ENCODE measurements at places on chromosomes 7 and 10.

- DNase-seq, result no peak
Observed at GRCh38 chr7:41037691-41038090, 665.2 kb downstream of the INHBA start.

DNA sequence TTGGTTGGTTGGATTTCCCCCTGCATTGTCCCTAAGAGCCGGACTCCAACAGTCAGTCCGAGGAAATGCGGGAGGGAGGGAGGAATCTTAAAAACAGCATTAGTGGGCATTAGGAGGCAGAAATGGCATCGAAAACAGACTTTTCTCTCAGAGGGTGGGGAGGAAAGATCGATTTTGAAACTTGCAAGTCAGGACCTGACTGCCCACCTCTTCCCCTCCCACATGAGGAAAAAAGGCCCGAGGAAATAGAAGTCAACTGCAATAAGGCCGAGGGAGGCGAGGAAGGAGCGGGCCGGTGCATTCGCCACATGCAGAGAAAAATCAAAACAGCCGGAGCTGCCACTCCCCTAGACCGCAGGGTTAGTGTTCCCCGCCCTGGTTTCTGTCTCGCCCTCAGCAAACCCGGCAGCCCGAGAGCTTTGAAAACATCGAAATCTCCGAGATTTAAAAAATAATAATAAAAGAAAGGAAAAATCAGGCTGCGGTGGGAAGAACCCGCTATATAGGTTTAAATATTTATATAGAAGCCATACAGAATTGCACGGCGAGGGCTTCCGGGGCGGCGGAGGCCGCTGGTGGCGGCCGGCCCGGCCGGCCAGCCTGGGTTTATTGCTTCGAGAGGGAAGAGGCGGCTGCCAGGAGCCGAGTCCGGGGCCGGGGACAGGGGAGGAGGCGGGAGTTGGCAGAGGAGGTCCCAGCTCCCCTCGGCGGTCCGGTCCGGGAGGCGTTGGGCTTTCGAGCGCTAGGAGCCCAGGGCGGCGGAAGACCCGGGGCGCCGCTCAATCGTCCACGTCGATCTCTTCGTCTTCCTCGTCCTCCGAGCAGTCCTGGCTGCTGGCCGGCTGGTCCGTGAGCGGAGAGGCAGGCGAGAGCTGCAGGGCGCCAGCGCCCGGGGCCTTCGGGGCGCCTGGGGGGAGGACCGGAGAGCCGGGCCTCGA is 2.5 kb downstream of the LBX1 start:
- no peak for DNase-seq

- no peak for DNase-seq
Observed at GRCh38 chr7:148967602-148968001, 60.7 kb downstream of the PDIA4 start.

- no peak for DNase-seq
Observed at GRCh38 chr10:110947061-110947595, 27.7 kb downstream of the SHOC2 start.

- no peak for DNase-seq
Observed at GRCh38 chr7:77481615-77482014, 55.5 kb upstream of the PTPN12 start.

- no peak for DNase-seq
Observed at GRCh38 chr10:8407501-8408021, 353.1 kb downstream of the GATA3 start.

DNA sequence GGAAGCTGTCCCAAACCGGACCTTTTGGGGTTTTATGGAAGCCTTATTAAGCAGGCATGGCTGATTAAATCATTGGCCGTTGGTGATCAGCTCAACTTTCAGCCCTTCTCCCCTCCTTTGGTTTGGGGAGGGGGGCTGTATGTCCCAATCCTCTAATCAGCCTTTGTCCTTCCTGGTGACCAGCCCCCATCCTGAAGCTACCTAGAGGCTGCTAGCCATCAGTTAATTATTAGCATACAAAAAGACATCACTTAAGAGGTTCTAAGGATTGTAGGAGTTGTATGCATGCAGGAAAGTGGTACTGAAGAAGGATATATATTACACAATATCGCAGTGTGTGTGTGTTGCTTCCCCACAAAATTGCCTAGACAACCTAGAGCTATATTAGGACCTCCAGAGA is 553.3 kb upstream of the FZD8 start:
- no peak for DNase-seq

DNA sequence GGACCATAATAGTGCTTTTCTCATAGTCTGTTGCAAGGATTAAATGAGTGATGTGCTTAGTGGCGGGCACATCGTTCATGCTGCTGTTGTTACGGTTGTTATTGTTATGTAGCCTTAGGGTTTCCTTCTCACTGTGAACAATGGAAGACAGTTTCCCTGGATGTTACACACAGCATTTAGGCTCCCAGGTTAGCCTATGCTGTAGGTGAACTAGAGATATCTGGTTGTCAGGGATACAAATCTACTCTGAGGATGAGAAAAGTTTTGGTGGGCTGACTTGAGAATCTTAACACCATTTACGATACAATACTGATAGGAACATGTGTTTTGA is 14.7 kb downstream of the SH3PXD2A start:
- no peak for DNase-seq

DNA sequence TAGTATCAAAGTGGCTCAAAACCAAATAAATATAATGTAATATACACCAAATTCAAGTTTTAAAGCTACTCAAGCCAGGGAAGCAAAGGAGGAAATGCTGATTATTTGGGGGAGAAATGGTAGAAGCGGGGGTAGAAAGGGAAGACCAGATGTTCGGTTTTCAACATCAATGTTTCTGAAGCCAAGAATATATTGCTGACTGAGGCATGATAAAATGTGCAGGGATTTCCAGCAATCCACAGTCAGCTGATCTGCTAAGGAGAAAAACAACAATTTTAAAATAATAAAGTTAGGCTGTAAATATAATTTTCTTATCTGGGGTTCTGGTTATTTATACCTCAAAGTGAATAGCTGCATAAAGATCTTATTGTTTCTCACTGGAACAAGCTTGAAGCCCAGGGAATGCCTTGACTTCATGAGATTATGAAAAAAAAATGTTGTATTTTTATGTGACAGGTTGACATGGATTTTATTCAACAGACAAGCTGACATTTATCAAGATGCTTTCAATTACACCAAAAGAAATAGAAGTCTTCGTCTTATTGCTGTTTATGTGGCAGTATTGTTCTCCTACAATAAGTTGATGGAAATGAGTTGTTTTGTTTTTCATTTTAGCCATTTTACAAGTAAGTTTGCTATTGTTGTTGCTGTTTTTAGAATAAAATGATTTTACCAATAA is 28.6 kb upstream of the BMPER start:
- no peak for DNase-seq

DNA sequence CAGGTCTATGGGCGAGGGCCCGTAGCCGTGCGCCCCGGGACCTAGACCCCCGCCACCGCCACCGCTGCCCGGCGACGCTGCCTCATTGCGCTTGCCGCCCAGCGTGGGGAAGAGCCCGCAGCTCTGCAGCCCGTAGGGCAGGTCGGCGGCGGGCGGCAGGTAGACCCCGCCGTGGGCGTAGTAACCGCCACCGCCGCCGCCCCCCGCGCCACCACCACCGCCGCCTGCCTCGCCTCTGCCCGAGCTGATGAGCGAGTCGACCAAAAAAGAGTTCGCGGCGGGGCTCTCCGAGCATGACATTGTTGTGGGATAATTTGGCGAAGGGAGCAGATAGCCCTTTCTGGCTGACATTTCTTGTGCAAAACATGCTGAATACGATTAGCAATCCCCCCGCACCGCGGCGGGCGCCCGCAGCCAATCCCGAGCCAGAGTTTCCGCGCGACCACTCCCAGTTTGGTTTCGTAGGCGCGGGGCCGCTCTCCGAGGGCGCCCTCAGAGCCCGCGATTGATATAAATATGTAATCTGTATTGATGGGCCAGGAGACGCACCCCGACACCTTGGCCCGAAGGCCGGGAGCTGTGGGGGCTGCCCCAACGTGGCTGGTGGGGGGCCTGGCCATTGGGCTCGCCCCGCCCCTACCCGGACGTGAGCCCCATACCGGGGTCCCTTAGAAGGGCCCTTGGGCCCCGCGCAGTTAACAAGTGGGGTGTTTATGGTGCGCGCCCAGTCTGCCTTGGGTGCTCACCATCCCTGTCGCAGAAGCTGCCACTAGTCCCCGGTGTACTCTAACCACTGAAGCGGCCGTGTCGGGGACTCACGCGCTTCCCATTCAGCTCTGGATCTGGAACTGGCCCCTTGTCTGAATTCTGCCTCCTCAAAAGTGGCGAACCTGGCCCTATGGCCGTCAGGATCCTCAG is at the start of gene HOXA10:
TSS of gene HOXA10 (minus strand) at position 365 of the 918 bp plus-strand sequence. CDS start at position 351, 14 bp downstream.
- no peak for DNase-seq

GRCh38 chr7:3243680-3244079 is 57.4 kb upstream of the SDK1 start:
- no peak for DNase-seq

DNA sequence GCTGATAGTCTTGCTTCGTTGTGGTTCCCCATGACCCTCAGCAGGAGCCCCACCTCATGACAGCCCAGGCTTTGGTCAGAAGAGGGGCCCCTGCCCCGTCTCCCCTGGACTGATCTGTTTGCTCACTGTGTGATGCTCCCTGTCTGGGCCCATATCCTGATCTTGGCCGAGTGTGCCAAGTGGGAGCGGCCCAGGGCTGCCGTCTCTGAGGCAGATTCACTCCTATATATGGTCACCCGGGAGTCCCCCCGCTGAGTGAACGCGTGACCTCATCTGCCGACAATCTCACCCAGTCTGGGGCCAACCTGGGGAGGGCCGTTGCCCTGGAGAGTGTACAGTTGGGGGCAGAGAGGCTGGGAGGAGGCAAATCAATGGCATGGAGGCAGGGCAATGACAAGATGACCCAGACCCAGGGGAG is 34.5 kb downstream of the PPIF start:
- DNase-seq, result no peak

DNA sequence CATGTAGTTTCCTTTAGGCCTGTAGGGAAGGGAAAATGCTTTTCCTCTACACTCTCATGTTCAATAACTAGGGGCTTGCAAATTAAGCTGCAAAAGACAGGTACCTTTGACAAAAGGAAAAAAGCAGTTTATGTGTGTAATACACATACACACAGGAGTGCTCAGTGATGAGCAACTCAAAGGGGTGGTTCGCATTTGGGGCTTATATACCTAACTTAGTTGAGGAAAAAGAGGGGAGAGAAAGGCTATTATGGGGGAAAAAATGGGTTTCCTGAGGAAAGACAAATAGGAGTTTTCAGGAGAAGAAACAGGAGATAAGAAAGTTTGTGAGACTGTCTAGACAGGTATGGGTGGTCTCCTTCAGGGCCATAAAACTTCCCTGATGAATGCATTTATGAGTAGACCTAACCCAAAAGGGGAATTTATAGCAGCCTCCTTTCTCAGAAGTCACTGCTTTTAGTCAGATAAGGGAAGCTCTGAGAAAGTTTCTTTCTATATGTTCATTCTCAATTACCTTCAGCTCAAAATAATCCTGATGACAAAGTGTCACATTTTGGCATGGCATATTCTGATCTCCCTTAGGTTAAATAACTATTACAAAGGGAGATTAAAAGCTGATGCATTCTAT is 55.2 kb upstream of the EZH2 start:
- no peak for DNase-seq

GRCh38 chr10:53233749-53234148 is 461.2 kb upstream of the MBL2 start:
- no peak for DNase-seq

DNA sequence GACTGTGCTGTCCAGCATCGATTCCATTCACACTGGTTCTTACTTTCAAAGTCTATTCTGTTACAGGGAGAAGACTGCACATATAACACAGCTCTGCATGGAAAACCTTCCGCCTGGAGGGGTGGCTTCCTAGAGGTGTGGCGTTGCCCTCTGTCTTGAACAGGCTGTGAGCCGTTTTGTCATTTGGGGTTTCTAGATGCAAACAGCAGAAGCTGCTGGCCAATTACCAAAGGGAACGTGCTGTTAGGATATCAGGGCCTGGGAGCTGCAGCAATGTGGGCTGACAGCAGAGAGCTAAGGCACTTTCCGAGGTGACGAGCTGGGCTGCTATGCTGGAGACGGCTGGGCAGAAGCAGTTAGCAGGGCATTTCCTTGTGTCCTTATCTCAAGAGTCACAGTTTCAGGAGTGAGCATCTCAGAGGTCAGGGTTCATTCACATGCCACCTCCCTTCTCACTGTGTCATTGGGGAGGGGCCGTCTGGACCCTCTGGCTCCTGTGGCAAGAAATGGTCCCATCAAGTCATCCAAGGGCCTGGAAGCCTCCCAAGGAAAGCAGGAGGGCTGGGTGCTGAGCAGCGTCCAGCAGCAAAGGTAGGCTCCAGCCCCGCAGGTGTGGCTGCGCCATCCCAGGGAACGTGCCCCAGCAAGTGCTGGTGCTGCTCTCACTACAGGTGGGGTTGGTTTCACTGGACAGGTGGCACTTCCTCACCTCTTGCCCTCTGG is 106.5 kb downstream of the WDR37 start:
- DNase-seq, result no peak

DNA sequence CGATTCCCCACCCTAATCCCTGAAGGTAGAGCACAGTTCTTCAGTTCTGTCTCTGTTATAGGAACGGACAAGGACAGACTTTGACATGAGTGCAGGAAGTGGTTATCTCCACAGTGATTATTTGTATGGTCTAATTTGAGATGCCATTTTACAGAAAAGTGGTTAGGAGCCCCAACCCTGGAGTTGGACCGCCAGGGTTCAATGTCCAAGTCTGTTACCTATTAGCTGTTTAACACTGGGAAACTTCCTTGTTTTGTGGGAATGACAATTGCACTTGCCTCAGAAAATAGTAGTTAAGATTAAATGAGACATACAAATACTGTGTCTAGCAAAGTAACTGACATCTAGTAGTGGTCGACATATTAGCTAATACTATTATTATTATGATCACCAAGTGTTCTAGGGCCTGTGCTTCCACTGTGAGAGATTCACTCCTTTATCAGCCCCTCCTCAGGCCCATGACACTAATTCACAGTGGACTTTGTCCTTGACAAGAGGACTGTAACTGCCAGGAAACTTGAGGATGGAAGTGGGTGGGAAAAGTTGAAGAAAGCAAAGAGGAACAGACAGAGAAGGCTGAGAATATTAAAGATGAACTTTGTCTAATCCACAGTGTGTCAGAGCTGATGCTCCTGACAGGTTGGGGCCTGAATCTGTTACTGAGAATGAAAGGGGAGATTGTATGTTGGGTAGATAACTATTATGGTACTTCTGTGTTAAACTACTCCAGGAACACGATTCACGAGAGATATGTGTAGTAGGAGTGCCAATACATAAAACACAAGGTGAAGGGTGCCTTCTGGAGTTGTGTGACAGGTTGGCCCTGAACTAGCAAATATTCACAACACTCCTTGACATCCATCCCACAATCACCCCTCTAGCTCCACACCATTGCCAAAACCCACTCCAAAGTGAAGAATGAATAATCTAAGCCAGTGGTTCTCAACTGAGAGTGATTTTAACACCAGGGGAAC is 66.4 kb downstream of the TAC1 start:
- DNase-seq, result no peak

- DNase-seq, result no peak
Observed at GRCh38 chr7:6709808-6710207, 3.1 kb upstream of the ZNF12 start.
